ENCODE measurements at places on chromosomes 3 and 15.

DNA sequence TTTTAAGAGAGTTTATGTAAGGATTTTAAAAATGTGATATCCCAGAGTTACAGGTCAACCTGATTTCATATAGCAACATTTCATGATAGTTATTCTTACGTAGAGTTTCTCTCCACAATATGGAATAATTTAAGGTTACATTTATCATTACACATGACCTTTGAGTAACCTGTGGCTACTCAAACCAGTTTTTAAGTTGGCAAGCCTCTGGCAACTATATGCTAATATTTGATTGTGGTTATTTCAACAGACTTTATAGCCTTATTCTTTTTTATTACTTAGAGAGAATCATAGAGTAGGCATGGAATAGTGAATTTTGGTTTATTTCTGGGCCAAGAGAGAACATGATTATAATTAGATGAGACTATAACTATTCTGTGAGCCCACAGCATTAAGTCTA, 504.9 kb downstream of the NLGN1 start:
- DNase-seq, result no peak

- no peak for DNase-seq
These were observed 38.2 kb downstream of the KLHL25 start for GRCh38 chr15:85756411-85757072.

GRCh38 chr15:26191193-26191592, 328.1 kb upstream of the ATP10A start:
- no peak for DNase-seq

DNA sequence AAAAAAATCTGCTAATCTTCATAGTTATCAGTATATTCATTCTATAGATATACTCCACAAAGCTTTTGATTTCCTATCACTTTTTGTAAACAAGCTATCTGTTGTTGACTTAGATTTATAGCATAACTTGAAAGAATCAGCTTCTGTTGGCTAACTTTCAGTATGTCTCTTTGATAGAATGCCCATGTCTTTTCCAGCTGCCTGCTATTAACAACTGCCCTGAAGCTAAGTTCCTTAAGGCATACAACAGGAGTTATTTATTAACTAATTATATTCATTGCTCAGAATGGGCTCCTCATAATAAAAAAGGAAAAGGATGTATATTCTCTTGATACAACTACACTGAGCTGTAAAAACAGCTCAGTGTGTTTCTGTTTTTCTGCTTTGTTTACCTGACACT, 293.9 kb downstream of the TUSC7 start:
- DNase-seq, result no peak

GRCh38 chr3:35968043-35968622, 328.8 kb downstream of the ARPP21 start:
- no peak for DNase-seq

DNA sequence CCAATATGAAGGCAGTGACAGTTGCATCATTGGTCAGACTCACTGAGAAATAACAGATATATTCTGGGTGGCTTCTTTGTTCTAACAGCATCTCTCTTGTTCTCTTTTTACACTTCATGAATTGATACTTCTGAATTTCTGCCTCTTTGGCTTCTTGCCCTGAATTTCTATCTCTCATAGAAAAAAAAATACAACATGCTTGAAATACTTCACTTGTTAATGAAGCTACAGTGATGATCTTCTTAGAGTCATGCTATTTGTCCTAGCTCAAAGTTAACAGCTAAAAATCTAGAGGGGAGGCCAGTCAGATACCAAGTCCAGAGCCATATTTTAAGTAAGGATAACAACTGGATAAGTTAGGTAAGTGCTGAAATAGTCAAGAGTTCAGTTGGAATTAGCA, 597.2 kb upstream of the AGTR1 start:
- DNase-seq, result peak; percentile 8

DNA sequence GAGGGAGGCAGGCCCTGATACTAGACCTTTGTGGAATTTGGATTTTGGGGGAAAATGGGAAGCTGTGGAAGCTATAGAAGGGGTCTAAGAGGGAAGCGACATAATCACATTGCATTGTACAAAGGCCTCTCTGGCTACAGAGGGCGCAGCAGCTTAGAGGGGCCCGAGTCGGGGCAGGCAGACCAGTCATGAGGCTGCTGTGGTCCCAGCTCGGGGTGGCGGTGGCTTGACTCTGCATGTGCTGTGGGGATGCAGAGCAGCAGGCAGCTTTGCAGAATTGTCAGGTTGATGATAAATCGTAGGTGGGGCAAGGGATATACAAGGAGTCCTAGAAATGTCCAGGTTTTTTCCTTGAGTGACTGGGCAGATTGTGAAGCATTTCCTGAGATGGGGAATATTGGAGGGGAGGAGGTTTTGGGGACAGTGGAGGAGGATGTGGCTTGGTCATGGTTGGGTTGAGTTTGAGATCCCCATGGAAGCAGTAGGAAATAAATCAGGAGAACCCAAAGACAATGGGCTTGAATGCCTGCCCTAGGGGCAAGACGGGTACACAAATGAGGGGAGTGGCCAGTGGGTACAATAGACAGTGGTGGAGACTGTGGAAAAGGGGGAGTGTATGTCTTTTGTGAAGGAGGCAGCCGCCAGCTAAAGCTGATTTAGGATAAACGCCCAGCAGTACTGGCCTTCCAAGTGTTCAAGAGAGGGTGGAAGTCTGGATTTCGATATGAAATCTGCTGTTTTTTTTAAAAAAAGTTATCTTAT, 94.1 kb downstream of the HMG20A start:
- DNase-seq, result no peak

DNA sequence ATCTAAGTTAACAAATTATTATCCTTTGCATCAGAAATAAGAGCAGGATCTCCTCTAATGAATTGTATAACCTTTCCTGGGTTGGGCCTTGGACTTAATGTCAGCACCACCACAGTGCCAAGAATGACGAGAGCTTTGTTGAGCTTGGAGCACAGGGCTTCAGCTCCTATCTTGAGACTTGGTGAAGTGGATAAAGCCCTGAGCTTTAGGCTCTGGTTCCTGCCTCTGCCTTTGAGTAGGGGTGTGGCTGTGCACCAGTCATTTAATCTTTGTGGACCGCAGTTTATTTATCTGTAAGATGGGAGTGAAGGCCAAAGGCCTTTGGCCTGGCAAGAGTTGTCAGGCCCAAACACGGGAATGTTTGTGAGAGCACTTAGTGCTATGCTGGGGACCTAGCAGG, 162.2 kb downstream of the VGLL4 start:
- DNase-seq, result no peak

GRCh38 chr3:58237941-58238681, 519 bp downstream of the ABHD6 start:
- peak; percentile 55 for DNase-seq

- DNase-seq, result no peak
These were observed 27.8 kb downstream of the PLEKHO2 start for GRCh38 chr15:64869501-64869900.

DNA sequence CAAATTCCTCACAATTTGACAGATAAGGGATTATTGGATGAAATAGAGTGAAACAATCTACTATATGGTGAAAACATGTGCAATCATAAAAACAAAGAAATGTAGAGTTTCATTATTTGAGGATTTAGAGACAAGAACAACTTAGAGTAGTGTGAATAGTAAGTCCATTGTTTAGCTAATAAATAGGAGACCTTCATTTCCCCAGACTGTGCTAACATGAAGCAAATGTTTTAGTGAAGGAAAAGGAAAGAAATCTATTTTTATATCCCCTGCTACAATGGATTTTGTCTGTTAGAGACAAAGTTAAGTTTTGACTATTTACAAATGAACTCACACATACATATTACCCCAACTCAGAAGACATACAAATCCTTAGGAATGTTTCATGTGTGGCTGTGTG, 77.8 kb downstream of the EFL1 start:
- no peak for DNase-seq

DNA sequence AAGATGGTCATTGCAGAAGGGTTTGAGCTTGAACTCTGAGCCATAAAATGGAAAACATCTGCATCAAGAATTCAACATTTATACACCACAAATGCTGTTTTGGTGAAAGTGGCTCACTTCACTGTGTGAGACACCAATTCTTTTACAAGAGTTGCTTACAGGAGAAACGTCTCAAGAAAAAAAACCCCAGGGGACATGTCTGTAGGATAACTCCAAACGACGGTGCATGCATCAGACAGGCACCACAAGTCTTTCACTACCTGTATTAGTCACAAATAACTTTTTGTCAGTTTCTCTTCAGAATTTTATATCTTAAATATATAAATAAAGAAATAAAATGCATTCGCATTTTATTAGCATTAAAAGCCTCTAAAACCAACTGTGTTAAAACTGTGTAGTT, 164.3 kb downstream of the EFHB start:
- no peak for DNase-seq

DNA sequence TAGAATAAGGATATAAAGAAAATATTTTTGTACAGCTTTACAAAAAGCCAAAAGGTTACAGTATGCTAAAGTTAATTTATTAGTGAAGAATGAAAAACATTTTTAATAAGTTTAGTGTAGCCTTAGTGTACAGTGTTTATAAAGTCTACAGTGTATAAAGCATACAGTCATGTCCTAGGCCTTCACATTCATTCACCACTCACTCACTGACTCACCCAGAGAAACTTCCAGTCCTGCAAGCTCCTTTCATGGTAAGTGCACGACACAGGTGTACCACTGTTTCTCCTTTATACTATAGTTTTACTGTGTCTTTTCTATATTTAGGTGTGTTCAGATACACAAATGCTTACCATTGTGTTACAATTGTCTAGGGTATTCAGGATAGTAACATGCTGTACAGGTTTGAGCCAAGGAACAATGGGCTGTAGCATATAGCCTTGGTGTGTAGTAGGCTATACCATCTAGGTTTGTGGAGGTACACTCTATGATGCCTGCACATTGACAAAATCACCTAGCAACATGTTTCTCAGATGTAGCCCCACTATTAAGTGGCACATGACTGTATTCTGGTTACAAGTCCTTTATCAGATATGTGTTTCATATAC, 197.1 kb upstream of the KBTBD8 start:
- peak; percentile 16 for DNase-seq

- DNase-seq, result peak; percentile 18
These were observed 546.8 kb downstream of the GBE1 start for GRCh38 chr3:81214631-81215030.

GRCh38 chr15:73897441-73898261, 24.3 kb downstream of the TBC1D21 start:
- DNase-seq, result peak; percentile 98

GRCh38 chr3:183745300-183746098, 47.9 kb downstream of the YEATS2 start:
- peak; percentile 76 for DNase-seq

GRCh38 chr15:70611286-70611685, 152.1 kb downstream of the UACA start:
- DNase-seq, result no peak

- no peak for DNase-seq
These were observed 62.7 kb downstream of the TASOR start for GRCh38 chr3:56620371-56620770.

DNA sequence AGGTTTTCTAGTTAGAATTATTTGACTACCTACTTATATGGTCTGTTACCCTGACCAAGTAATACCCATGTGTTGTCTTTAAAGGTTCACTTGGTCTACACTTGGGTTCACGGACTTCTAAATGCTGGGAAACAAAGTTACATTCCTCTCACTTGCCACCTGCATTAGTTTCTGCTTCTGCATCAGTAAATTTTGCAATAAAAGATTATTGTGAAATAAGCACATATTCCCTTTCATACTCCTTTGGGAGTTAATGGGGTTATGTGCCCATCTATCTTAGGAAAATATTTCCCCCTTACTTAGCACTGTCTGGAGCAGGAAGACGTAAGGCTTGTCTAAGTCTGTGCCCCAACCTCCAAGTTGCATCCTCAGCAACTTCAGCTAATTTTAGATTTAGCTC, 160.7 kb downstream of the FRMD5 start:
- DNase-seq, result no peak

GRCh38 chr3:58102390-58102750, 94.1 kb downstream of the FLNB start:
- DNase-seq, result no peak

GRCh38 chr15:47717036-47717612, at the start of gene SEMA6D:
TSS of gene SEMA6D (plus strand) at chr15:47717505. CDS start at chr15:47759799, 42,294 bp downstream.
- peak; percentile 65 for DNase-seq

GRCh38 chr3:71074423-71074822, 509.1 kb downstream of the FOXP1 start:
- DNase-seq, result no peak

DNA sequence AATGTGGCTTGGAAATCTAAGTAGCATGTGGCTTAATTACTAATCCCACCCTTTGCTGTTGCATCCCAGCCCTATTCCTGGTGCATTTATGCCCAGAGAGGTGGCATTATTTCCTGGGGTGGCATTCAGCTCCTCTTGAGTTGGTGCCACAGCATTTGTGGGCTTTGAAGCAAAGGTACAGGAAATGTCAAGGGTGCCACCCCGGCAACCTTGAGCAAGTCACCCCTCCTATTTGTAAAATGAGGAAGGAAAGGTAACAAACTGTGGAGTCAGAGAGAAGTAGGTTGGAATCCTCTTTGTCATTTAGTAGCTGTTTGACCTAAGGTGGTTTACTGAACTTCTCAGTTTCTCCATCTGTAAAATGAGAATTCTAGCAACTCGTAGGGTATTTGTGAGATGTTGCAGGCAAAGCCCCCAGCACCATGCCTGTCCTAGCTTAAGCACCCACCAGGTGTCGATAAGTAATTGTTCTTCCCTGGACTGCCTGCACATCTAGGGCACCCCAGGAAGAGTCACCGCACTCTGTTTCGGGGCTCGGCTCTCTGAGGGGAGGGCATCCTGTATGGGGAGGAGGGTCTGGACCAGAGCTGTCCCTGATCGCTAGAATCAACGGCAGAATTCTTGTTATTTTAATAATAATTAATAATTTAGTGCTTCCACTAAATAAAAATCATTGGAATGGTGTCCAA, 17.1 kb downstream of the ISG20 start:
- no peak for DNase-seq

- no peak for DNase-seq
These were observed 32.0 kb downstream of the TAMM41 start for GRCh38 chr3:11814663-11815062.

DNA sequence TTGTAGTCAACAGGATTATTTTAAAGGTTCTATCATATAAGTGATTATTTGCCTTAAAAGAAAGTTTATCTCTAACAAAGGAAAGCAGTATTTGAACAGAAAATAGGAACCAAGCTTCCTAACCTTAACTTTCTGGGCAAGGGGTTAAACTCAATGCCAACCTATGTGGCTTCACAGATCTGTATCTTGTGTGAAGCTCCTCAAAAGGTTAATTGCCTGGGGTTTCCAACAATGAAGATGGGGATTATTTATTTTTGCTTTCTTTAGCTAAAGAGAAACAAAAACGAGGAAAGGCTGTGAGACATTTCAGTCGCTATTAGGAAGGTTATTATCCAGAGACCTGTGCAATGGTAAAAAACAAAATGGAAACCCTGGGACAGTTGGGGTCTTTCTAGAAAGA, 1.1 kb upstream of the WDR82 start:
- DNase-seq, result no peak

DNA sequence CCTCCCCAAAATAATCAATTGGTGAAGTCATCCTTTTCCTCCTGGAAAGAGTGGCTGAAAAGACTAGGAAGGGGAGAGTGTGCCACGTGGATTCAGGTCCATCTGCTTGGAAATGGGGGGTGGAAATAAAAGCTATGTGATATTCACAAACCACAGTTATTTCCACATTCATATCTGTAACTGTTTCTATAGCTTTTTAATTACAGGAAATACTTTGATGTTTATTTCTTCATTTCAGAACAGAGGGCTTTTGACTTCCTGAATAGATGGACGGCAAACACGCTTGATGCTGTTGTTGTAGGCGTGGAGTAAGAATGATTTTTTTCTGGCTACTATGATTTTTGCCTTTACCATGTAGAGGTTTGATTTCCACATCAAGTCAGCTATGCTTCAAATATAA, 10.1 kb downstream of the AADACL2 start:
- no peak for DNase-seq
